ENCODE measurements at places on chromosomes 2 and 18.

DNA sequence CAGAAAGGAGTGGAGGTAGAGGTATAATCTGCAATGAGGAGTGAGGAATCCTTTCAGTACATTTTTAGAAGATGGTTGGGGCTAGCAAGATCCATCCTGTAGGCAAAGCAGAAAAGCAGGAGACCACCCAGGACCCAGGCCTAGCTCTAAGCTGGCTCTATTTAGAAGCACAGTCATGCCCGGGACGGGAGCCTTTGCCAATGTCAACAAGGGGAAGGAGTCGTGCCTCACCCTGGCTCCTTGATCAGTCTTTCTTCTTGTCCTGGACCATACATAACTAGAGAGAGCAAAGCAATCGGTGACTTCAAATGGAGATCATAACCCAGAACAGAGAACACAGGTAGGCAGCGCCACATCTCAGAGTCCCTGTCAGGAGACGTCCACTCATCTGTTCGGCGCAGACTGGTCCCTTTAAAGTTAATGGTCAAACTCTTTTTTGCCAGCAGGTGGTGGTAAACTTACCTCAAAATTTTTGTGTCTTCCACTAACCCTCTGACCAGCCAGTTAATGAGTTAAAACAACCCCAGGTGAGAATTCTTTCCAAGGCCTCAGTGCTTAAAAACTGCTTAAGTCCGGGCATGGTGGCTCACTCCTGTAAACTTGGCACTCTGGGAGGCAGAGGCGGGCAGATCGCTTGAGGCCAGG lies 8.0 kb downstream of the MC5R start:
- no peak for DNase-seq

DNA sequence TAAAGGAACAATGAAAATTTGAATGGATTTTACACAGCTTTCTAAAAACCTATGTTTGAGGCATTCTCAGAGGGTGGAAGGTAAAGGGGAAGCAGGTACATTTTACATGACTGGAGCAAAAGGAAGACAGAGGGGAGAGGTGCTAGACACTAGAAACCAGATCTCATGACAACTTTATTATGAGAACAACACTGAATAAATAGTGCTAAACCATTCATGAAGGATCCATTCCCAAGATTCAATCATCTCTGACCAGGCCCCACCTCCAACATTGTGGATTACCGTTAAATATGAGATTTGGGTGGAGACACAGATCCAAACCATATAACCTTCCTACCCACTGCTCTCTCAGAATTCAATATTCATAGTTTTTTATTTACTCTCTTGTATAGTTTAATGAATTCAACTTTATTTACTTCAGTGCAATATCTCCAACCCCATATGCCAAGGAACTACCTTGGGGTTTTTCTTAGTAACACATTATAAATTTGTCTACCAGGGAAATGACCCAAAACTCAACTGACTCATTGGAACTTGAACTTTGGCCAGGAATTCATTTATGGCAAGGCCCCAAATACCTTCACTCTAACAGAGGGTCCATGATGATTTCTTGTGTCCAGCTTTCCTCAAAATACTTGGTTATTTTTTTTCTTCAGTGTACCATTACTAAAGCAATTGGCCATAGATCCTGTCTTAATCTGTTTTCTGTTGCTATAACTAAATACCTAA lies 317.8 kb downstream of the GULP1 start:
- DNase-seq: no peak

DNA sequence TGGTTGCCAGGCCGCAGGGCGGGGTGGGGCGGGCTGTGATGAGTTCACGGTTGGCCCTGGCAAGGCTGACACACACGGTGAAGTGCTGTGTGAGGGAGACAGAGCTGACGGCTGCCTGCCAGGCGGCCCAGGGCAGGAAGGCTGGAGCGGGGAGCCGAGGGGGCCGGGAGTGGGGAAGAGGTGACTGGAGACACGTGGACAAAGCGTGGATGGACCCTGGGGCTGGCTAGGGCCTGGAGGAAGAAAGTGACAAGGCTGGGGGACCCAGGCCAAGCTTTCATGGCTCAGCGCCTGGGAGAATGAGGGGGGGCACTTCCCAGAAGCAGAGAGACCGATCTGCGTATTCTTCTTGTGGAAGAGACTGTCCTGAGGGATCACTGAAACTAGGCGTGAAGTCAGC lies 123.2 kb downstream of the DYSF start:
- DNase-seq: no peak

GRCh38 chr2:236633775-236634560 lies 64.3 kb downstream of the ACKR3 start:
- DNase-seq: no peak

DNA sequence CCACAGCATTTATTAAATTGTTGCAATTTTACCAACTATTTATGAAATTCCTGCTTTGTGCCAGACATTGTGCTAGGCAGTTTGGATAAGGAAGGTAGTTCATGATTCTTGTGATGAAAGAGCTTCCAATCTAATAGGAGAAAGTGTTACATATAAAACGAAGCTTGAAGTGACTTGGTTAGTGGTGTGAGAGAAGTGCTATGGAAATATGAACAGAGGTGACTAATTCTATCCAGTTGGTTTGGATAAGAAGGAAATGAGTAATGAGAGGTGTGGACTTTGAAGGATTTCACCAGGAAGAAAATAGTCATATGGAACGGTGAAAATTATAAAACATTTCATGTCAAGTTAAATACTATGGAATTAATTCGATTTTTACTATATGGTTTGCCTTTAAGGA lies 48.6 kb downstream of the EML6 start:
- DNase-seq: no peak

- DNase-seq: no peak
Observed at GRCh38 chr2:121282800-121283385, 2.1 kb downstream of the TFCP2L1 start.

- DNase-seq: no peak
Observed at GRCh38 chr18:35117951-35118411, 76.8 kb downstream of the MAPRE2 start.

DNA sequence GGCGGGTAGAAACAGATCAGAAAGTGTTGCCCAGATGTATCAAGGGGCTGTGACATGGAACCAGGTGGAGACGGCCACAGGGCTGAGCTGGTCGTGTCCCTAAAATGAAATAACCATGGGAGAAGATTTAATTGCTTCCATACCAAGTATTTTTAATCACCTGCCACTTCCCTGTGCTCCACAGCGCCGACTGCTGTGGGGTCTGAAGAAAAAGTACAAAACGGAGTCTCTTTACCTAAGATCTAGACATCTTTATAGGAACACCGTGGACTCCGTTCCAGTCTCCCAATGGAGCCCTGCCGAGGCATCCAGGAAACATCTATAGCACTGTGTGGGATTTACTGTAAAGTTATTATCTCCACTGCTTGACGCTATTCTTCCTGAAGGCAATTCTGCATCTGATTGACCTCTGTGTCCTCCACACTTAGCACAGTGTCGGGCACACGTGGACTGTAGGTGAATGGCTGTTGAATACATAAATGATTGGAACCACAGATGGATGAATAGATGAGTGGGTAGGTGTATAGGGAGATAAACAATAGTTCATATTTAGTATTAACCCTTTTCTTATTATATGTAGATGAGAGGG lies 21.6 kb upstream of the GYPC start:
- DNase-seq: no peak

DNA sequence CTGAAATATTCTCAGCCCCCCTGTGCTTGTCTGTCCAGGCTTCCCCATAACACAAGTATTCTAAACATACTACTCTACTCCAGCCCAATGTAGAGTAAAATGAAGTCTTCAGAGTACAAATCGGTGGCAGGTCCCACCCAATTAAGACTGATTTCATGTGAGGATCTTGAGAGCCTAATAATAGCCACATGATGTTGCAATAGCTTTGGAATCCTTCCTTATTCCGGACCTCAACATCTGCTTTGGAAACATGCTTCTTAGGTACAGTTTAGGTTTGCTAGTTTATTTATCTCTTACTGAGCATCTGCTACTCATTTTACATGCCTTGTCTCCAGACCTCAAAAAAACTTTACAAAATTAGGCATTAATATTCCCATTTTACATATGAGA lies 207.3 kb upstream of the RAB6C start:
- no peak for DNase-seq

DNA sequence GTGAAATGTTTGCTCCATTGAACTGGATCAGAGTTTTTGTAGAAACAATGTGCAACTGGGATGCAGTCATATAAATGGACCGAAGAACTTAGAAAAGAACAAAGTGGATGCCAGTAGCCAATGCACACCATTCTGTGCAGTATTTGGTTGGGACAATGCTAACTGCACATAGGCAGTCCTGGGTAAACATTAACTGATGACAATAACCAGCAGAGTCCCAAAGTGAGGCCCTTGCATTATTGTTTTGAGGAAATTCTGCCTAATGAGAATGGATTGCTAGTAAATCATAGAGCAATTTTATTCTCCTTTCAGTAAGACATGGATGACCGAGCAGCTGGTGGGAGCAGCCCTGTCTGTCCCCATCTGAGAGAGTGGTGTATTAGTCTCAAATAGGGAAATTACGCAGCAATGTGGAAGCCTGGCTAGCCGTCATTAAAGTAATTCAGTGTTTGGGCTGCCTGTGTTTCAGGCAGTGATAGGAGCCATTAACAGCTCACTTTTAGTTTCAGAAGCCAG lies 94.9 kb downstream of the KCTD1 start:
- no peak for DNase-seq

DNA sequence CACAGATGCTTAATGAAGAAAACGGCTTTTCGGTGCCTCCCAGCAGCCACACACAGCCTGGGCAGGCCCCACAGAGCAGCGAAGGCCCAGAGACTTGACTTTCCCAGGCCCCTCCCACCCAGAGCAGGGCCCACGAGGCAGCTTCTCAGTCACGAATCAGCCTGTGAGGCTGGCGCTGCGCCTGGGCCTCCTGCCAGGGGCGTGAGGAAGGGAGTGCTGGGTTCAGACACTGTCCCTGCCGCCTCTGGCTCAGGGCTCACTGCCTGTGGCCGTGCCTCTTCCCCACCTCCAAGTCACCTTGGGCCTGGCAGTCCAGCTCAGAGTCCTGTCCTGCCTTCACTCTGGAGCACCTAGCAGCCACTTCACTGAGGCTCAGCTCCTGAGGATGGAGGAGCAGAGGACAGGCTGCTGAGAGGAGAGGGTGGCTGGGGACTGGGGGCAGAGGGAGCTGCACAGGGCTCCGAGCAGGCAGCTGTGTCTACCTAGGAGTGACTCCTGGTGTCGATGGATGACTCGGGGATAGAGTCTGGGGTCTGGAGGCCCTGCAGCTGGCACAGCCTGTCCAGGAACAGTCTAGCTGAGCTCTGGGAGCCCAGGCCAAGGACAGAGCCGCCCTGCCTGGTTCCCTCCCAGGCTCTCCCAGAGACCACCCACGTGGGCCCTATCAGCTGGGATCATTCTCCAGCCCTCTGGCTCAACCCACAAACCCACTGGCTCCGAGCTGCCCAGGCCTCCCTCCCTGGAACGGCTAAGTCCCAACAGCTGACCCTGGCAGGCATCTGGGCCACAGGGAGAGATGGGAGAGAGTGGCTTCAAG lies 36.4 kb upstream of the FOSL2 start:
- DNase-seq: no peak

DNA sequence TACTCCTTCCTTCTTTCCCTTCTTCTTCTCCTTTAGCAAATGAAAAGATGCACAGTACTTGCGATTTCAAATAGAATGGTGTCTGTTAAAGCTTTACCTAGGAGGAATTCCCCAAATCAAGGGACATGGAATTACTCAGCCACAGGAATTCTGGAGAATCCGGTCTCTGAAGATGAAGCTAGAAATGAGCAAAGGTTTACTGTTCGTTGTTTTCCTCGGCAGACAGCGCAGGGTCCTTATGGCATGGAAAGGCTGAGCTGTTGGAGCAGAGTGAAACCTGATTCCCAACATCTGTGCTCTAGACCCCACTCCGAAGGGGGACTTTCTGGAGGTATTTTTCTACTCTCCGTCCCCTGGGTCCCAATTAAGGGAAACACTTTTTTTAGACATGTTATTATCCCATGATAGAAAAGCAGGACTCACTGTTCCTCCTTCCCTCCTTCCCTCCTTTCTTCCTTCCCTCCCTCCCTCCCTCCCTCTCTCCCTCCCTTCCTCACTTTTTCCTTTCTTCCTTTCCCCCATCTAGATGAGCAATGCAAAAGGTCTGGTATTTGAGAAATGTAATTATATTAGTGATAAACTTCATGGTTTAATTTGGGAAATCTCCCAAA lies 47.1 kb downstream of the CDCA7 start:
- peak; percentile 96 for DNase-seq

GRCh38 chr2:217162533-217162932 lies 302.7 kb upstream of the TNP1 start:
- DNase-seq: no peak

GRCh38 chr2:202074324-202074723 lies 1.3 kb downstream of the KIAA2012 start:
- no peak for DNase-seq

DNA sequence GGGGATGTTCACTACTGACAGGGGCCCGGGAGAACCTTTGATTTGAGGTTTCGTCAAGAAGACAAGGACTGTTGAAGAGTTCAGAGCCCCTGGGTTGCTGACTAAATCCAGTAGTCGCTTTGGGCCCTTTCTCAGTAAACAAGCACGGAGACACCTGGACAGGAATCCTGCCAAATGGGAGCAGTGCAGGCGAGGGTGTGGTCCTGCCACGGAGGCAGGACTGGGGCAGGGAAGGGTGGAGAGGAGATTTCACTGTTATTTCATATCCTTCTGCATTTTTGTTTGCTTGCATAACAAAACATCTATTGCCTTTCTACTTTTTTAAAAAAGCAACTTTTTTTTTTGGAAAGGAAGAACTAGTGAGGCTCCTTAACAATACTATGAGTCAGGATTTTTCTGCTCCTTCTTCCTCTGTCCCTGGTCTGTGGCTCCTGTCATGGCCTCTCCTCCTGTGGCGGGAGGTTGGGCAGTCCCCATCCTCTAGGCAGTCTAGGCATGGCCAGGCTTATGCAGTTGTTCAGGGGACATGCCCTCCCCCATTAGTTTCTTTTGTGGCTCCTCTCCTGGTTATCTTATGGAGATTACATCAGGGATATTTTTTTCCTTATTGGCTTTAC lies 57.7 kb downstream of the ARHGEF4 start:
- DNase-seq: no peak

- no peak for DNase-seq
Observed at GRCh38 chr2:177894546-177894945, 178.0 kb downstream of the PDE11A start.

- peak; percentile 68 for DNase-seq
Observed at GRCh38 chr2:38690499-38691420, 24.8 kb downstream of the GALM start.

DNA sequence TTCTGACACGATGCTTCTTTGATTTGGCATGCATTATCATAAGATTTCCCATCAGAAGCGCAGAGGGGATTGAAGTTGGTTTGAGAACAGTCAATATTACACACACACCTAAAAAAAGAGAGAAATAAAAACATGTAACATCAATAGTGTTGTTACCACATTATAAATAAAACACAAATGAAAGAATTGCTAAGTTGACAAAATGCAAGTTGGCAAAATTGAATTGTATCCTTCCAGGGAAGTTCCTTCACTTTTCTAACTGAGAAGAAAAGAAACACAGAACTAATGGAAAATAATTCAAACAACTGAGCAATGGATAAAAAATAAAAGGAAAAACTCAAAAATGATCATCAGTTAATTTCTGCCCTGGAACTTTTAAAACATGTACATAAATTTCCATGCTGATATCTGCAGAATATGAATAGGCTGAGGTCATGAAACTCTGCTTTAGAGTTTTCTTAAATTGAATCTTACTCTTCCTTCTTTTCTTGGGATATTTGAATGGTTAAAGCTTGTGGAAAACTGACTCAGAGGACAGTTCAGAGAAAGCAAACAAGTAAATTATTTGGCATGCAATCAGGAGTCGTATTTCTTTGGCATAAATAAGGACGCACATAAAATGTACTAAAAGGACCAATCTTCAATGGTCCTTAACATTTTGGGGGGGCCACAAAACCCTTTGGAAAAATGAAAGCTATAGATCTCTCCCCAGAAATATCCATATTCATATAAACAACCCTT lies 152.4 kb upstream of the CAVIN2 start:
- DNase-seq: peak; percentile 49

GRCh38 chr2:66985906-66986305 lies 411.2 kb upstream of the ETAA1 start:
- DNase-seq: no peak

Measured in NCI-H1694 treated with DMSO at 0.1 percent for 48 hours (cell line).